Fibroblast of skin of right quadriceps (primary cell): ENCODE measurements at places on chromosomes 5 and 9.
A peak's percentile ranks its signal among the peaks of the same experiment; 100 is the strongest.

GRCh38 chr5:83357621-83358231 lies 113.8 kb upstream of the VCAN start:
- DNase-seq, result no peak

DNA sequence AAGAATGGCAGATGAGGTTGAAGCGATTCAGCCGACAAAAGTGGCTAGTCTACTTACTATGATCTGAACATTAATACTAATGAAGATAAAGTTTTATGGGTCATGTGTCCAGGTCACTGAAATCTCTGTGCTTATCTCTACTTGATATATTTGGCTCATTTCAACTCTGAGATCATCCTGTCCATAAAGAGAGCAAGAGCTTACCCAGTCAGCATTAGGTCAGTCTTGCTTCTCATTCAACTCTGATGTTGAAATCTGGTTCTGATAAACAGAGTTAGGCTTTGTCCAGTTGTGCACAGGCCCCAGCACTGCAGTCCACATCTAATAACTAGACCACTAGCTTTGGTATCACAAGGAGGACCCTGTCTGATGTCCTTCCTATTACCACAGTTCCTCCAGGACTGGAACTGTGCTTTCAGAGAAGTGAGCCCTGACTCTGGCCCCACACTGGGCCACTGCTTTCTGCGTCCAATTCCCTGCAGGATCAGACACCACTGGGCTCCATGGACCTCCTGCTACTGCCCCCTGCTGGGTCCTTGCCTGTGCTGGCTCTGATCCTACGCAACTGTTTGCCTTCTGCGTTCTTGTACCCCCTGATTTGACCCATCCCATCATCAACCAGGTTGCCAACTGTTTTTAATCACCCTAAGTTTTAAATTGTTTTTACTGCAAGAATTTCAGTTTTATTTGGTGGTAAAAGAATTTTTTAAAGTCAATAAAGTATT lies 23.7 kb upstream of the FAM120A start:
- DNase-seq, result no peak

- DNase-seq, result peak; percentile 85
These were observed 110.0 kb upstream of the RPS23 start for GRCh38 chr5:82388181-82388580.

GRCh38 chr9:133532937-133533668 lies 1.4 kb upstream of the ADAMTSL2 start:
- DNase-seq, result peak; percentile 35

DNA sequence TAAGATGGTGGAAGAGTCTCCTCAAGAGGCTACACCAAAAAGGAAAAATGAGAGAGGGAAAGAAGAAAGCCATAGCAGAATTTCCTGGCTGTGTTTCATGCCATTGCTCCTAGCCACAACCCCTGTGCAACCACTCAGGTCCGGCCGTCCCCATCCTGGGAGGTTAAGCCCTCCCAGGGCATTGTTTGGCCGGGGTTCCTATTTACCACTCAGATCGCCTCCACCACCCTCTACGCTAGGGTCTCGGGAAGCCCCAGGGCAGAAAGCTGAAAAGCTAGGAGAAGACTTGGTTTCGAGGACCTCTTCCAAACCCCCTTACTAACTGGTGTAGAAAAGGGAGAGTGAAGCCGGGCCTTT lies 715 bp downstream of the RC3H2 start:
- DNase-seq, result peak; percentile 20

DNA sequence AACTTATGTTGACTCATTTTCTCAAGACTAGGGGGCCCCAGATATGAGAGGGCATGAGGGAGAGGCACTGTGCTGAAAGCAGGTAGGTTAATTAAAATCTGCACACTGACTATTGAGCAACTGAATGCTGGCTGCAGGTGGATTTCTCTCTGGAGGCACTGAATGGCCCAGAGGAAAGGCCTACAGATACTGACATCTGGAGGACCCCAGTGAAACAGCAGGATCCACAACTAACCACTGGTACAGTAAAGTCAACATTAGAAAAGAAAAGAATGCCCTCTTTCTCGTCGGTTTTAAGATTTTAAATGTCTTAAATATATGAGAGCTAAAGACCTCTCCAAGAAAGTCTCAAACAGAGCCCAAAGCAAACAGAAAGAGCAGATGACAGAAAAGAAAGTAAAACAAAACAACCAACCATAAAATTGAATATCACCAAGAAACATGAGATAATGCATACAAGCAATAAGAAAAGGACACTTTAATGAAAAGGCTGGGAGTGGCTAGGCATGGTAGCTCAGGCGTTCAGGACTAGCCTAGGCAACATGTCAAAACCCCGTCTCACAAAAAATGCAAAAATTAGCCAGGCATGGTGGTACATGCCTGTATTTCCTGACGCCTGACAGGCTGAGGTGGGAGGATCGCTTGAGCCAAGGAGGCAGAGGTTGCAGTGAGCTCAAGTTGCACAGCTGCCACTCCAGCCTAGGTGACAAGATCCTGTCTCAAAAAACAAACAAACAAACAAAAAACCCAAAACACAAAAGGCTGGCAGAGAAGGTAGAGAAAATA lies 43.3 kb downstream of the PUM3 start:
- DNase-seq, result no peak

- no peak for DNase-seq
These were observed 946.3 kb upstream of the COX7C start for GRCh38 chr5:85671223-85671970.

GRCh38 chr9:99531313-99531712 lies 290.4 kb upstream of the NR4A3 start:
- no peak for DNase-seq

DNA sequence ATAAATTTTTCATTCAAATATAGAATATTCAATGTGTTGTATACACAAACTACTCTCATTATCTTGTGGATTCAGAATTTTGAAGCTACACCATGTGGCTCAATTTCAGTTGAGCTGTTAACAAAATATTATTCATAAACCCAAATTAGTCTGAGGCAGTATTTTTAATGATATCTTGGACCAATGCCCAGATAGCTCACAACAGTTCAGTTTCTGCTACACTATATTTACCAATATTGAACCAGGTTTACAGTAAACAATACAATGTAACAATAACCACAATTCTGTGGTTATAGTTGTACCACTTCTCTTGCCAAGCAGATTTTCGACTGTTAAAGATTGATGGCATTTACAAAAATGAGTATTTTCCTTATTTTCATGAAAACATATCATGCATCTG lies 99.9 kb downstream of the SSBP2 start:
- DNase-seq, result no peak

DNA sequence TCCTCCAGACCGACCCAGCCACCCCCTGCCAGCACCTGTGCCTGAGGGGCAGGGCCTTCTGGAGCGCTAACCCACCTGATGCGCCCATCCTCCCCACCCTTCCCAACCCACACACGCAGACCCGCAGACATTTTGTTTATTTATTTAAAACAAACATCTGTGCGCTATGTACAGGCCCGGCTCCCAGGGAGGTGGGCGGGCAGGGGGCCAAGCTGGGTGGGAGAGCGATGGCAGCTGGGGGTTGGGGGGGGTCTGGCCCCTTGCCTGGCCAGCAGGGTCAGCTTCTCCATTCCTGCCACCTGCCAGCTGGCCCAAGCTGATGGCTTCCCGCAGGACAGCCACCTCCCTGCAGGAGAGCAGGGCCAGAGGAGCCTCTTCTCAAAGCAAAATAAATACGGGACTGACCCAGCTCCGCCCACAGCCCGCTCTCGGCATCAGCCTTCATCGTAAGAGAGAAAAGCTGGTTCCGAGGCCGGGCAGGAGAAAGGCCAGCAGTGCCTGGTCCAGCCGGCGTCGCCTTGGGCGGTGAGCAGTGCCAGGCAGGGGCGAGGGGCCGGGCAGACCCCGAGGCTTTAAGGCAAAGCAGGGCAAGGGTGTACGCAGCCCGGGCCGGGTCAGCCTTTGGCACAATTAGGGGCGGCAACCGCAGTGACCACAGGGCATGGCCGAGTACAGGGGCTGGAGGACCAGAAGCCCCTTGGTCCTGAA lies 10.9 kb upstream of the CLIC3 start:
- DNase-seq, result no peak

DNA sequence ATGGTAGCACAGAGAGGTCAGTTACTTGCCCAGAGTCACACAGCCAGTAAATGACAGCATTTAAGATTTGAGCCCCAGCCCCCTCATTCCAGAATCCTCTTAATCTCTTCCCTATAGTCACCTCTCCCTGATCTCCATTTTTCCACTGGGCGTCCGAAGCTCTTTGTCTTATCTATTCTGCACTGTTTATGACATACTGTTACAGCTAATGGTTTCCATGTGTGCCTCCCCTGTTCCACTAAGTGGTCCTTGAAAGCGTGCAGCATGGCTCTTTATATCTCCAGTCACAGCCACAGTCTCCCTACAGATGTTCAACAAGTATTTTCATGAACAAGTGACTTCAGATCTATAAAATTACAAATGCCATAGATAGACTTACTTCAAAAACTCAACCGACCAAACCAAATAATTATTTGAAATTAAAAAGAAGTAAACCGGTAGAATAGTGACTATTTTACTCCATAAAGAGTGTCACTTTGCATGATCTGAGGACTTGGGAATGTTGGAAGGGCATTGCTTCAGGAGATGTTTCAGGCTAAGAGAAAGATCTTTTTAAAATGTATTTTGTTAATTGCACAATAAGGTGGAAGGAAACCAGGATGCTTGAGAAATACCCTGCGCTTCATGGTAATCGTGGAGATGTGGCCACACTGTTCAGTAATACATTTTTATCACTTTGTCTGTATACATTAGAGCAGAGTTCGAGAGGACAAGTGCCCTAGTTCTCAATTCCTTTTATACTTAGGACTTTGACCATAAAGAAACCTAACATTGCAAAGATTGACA lies 237.2 kb downstream of the FBXL7 start:
- peak; percentile 51 for DNase-seq

DNA sequence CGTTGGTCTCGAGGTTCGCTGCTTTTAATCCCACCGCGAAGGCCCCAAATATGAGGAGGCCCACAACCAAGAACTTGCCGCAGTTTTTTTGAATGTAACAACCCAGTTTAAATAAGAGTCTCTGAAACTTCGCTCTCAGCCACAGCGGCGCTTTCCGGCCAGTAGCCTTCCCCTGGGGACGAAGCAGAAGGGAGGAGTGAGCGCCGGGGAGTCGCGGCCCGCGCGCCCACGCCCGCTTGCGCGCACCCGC lies 10.4 kb downstream of the PTCH1 start:
- no peak for DNase-seq

DNA sequence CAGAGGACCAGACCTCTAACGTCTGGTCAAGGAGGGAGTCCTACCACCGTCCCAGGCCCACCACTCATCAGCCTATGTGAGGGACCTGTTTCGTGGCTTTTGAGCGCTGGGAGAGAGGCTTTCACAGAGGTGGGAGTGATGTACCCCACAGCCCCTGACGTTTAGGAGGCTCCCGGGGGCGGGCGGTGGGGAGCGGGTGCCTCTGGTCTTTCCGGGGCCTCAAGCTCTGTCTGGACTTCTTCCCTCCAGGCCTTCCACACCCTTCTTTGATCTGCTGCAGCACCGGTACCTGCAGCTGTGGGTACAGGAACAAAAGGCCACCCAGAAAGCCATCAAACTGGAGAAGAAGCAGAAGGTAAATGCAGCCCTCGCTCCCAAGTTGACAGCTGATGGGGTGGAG lies 45.1 kb upstream of the BARHL1 start:
- no peak for DNase-seq

- no peak for DNase-seq
These were observed 72.6 kb downstream of the MYO10 start for GRCh38 chr5:16863469-16863946.

DNA sequence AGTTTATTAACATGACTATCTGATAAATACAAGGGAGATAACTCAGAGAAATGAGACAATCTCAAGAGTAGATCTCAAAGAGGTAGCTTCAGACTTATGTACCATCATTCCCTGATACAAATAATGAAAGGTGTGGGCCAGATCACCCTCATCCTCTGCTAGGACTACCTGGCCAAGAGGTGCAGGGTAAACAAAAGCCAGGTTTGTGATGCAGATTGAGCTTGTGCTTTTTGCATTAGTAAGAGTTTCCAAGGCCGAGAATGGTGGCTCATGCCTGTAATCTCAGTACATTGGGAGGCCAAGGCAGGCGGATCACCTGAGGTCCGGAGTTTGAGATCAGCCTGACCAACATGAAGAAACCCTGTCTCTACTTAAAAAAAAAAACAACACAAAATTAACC lies 8.9 kb upstream of the SPIN1 start:
- DNase-seq, result no peak

GRCh38 chr5:11044581-11044980 lies 283.5 kb upstream of the DAP start:
- no peak for DNase-seq

DNA sequence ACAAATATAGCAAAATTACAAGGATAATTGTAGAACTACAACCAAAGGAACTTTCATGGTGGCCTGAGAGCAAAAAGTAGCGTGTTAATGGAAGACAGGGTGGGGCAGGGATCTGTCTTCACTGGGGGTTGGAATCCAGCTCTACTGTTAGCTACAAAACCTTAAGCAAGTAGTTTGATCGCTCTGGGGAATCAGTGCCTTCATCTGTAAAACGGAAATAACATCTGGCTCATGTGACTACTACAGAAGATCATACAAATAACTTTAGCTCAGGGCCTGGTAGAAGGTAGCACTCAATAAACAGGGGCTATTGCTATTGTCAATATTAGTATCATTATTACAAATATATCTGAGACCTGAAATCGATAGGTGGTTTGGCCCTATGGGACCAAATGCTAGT lies 40.4 kb downstream of the ZNF608 start:
- no peak for DNase-seq

DNA sequence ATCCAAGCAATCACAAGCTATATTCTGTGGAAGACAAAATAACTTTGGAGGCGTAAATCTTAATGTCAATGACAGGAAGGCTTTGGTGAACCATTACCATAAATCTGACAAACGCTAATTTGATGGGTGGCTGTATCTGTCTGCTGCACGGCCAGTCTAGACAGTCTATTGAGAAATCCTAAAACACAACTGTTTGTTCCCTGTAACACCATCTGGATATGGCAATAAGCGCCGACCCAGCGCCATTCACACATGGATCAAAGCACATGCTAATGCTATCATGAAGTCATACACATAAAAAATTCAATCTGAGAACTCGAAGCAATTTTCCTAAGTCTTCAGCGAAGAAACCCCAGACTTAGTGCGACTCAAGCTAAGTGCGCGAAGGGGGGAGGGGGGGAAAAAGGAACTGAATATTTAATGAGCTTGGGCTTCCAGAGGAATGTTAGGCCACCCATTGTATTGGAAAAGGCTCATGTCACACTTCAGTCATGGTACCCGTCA lies 95.1 kb downstream of the ARL15 start:
- DNase-seq, result peak; percentile 80

- DNase-seq, result no peak
These were observed 26.2 kb downstream of the TPPP start for GRCh38 chr5:666816-667498.

- DNase-seq, result no peak
These were observed 2.4 kb downstream of the N4BP3 start for GRCh38 chr5:178115814-178116142.

DNA sequence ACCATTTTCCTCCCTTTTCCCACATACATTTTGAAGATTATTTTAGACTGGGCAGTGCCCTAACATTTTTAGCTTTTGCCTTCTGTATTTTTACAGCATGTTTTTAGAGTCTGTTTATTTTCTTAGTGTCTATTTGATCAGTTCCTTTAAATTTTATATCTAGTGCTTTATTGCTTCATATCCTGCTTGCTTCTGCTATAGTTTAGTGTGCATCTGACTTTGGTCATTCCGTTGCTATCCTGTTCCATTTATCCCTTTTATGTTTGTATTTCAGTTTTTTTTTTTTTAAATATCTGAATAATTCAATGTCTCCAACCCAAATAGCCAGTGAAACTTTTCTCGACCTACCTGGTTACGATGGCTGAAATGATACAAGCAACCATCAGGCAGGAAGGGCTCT lies 203.8 kb downstream of the ARHGAP26 start:
- no peak for DNase-seq

- no peak for DNase-seq
These were observed 4.0 kb downstream of the IL13 start for GRCh38 chr5:132662004-132662401.

GRCh38 chr5:87780831-87781760 lies 368.4 kb upstream of the CCNH start:
- DNase-seq, result peak; percentile 72
